ENCODE measurements at places on chromosomes 3 and 15.

- no peak for DNase-seq
These were observed 779.1 kb downstream of the MECOM start for GRCh38 chr3:168884353-168884903.

DNA sequence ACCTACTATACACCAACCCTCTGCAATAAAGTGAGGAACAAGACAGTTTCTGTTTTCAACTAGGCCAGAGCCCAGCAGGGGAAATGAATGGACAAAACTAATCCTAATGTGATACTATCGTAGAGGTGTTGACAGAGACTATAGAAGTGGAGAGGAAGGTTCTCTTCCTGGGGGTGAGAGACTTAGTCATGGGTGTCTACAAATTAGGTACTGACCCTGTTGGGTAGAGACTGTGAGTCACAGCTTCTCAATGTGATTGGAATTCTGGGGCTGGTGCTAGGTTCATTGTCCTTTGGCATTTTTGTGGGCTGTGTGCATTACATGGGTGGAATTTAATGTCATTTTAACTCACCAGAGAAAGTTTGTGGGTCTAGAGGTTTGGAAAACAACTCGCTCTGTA, 79.3 kb downstream of the ADAMTSL3 start:
- no peak for DNase-seq

- DNase-seq, result no peak
These were observed 45.2 kb upstream of the FILIP1L start for GRCh38 chr3:100159331-100160153.

DNA sequence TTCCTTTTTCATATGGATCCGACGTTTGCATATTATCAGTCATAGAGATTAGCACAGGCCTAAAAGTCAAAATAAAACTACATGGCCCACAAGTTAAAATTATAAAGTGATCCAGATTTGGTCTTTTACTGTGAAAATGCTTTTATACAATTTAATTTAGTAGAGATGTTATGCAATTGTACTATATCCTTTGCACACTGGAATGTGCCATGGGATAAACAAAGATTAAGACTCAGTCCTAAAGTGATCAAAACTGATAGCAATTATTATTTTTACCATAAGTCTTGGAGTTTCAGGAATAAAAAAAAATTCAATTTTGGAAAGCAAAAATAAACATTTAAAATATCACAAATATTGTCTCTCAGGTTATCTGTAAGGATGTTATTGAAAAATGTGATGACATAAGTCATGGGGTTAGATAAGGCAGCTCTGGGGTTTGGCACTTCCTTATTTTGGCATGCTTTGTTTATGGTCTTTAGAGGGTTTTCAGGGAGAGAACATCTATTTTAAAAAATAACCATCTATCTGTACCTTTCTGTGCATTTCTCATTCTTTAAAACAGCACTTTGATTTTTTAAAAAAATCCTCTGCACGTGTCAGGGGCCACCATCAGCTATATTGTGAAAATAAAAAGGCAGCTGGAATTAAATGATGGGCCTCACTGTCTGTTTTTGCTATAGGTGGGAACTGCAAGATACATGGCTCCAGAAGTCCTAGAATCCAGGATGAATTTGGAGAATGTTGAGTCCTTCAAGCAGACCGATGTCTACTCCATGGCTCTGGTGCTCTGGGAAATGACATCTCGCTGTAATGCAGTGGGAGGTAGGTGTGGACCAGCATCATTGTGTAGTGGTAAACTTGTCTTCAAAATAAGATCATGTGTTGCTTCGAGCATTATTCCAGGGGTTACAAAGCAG, 67.3 kb downstream of the TGFBR2 start:
- DNase-seq, result no peak

DNA sequence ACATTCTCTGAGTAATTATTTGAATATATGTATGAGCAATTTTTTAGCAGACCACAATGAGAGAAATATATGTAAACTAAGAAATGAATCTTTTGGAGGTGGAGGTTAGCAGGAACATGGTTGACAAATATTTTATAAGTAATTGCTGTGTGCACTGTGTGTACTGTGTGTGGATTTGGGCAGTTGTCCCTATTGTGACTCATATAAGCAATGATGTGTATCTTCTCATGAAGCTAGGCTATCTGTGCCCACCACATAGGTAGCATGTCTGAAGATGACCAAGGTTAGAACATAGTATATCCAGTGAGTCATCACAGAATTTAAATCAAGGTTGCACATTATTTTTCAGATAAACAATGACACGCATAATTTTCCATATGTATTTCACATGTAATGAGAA, 713.9 kb upstream of the GBE1 start:
- DNase-seq, result no peak

Measured in activated T-cell treated with anti-CD3 and anti-CD28 coated beads for 1 hour (primary cell).